Activated naive CD4-positive, alpha-beta T cell treated with anti-CD3 and anti-CD28 coated beads for 36 hours (primary cell): ENCODE measurements at places on chromosomes 4 and X.

DNA sequence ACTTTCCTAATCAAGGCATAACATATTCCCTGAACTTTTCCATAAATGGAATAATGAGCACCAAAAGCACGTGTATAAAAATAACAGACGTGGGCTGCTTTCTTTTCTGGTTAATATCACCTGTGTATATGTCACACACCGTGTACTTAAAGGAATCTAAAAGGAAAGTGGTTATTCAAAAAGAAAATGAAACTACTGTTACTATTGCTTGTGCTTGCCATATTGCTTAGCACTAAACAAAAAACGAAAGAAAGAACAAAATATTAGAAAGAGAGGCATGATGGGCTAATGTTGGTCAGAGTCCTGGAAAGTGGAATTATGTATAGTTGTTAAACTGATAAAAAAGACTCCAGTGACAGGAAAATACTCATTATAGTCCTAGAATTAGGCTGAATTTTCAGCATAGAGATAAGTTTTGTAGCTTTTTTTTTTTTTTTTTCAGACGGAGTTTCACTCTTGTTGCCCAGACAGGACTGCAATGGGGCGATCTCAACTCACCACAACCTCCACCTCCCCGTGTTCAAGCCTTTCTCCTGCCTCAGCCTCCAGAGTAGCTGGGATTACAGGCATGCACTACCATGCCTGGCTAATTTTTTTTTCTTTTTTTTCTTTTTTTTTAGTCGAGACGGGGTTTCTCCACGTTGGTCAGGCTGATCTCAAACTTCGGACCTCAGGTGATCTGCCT lies 123.2 kb downstream of the PABPC4L start:
- DNase-seq: no peak

DNA sequence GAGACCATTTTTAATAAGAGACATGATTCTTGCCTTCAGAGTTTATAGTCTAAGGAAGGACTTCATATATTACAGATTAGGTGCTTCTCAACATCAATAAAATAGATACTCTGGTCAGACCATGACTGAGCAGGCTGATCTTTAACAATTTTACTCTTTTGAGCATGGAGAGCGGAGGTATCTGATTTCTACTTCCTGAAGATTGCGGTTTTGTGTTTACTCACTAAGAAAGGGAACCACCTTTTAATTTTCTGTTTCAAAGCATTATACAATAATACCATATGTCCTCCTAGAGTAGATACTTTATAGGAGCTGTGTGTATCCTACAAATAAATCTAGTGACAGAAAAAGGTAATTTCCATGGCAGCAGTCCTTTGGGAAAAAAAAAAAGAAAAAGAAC lies 12.5 kb downstream of the MORC4 start:
- no peak for DNase-seq

DNA sequence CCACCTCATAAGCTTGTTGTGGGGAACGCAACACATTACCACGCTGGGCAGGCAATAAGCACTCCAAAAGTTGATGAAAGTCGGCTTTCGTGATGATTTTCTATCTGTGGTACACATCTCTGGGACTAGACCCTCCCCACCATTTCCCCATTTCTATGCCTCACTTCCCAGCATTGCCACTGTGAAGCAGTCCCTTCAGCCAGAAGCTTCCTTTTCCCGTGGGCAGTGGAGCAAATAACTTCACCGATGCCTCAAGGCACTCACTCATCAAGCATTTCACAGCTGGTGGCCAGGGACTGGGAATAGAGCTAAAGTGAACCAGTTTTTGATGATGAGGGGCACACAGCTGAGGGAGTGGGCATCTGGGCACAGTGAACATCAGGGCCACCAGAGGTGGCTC lies 18.9 kb downstream of the C4orf50 start:
- DNase-seq: no peak

DNA sequence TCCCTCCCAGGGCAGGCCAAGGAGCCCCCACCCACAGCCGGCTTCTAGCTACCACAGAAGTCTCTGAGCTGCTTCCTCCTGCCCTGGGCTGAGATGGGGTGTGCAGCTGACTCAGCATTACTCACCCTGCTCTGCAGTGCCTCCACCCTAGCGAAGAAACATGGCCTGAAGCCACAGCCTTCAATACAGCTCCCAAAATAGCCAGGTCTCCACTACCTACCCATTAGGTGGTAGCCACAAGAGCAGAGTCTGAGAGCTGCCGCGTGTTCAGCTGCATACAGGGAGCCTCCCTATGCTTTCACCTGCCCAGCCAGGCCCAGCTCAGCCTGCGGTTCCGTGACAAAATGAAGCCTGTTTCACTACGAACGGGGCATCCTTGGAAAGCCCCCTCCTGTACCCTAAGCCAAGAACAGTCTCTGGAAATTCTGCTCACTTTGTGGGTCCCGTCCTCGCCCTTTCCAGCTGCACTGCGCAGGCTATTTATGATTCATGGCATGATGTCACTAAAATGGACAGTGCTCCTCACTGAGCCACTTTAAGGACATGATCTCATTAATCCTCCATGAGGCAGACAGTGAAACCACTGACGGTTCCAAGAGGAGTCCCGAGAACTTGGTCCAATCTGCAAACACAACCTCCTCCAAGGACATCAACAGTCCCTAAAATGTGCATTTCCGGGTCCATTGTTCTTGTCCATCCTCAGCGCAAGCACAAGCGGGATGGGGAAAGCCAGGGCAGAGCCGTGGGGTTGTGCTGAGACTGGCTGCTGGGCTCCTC lies 20.2 kb downstream of the WDR1 start:
- peak; percentile 90 for DNase-seq

GRCh38 chr4:165384598-165384997 lies 5.8 kb downstream of the CPE start:
- no peak for DNase-seq

- DNase-seq: no peak
Observed at GRCh38 chrX:65300104-65300809, 234.3 kb downstream of the LAS1L start.

GRCh38 chr4:56261027-56261426 lies 126.3 kb downstream of the AASDH start:
- DNase-seq: peak; percentile 56

GRCh38 chrX:131217989-131218388 lies 71.1 kb downstream of the IGSF1 start:
- DNase-seq: no peak

DNA sequence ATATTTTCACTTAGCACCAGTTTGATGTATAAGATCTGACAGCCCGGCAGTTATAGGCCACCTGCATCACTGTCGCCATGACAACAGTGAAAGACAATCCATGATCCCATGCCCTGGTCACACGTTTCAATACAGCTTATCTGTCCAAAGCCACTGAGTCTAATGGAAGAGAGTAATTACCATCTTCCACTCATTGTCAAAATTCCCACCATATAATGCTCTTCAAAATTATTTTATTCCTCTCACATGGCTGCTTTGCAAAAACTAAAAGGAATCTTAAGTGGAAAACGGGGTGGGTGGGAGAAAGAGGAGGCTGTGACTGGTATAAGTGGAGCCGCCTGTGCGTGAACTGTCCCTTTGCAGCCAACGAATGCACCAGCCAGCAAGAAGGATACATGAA lies 44.2 kb downstream of the MAML3 start:
- DNase-seq: no peak

GRCh38 chr4:174629265-174629664 lies 107.0 kb upstream of the HPGD start:
- DNase-seq: no peak

DNA sequence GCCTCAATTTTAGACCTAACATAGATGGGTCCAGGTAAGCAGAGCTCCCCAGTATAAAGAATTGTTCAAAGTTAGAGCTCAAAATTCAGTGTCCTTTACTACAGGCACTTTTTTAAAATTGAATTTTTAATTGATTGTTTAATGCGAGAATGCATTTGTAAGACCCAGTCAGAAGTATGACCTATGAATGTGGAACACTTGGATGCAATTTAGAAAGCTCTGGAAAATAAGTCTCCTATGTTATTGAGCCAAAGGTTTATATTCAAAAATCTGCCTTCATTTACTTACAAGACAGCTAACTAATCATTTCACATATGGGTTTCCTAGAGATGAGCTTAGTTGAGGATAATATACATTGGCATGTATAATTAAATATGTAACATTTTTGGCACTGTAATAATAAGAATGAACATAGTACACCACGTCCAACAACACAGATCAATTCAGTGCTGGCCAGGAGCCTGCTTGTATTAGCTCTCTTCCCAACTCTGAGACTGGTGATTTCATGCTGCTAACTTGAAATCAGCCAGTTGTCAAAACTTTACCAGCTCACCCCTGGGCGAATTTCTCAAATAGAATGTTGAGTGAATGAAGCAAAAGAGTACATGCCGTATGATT lies 197.2 kb upstream of the NPY2R start:
- no peak for DNase-seq

DNA sequence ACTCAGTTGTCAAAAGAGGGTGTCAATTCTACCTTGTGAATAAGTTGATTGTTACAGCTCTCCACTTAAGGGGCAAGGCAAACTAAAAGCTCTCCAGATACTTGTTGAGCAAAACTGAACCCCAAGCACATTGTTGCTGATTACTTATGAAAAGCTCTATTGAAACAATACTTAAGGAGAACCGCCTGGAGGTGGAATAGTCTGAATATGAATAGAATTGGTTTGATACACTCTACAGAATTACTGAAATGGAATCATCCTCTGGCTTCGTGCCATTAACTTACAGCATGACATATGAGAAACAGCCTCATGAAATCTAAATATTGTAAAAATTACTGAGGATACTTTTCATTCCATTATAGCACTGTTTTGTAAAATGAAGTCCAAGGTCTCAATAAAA lies 127.0 kb upstream of the SH3RF1 start:
- DNase-seq: no peak

DNA sequence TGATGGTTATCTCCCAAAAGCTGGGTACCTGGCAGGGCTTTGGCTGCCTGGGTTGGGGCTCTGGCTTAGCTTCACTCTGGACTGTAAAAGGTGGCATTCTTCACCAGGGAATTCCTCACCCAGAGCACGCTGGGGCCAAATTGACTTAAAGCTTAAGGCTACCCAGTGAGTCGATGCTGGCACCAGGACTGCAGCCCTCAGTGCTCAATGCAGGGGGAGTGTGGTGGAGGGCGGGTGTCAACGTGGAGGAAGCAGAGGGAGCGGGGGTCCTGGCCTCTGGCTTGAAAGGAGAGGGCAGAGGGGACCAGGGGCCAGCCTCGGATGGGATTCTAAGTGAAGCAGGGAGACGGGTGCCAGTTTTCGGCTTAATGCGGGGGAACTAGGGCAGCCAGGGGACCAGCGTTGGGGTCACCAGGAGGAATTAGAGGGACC lies 446 bp upstream of the FAM50A start:
- no peak for DNase-seq

- no peak for DNase-seq
Observed at GRCh38 chr4:138097912-138098600, 144.1 kb downstream of the SLC7A11 start.

GRCh38 chr4:159117968-159118367 lies 15.1 kb downstream of the RAPGEF2 start:
- no peak for DNase-seq

DNA sequence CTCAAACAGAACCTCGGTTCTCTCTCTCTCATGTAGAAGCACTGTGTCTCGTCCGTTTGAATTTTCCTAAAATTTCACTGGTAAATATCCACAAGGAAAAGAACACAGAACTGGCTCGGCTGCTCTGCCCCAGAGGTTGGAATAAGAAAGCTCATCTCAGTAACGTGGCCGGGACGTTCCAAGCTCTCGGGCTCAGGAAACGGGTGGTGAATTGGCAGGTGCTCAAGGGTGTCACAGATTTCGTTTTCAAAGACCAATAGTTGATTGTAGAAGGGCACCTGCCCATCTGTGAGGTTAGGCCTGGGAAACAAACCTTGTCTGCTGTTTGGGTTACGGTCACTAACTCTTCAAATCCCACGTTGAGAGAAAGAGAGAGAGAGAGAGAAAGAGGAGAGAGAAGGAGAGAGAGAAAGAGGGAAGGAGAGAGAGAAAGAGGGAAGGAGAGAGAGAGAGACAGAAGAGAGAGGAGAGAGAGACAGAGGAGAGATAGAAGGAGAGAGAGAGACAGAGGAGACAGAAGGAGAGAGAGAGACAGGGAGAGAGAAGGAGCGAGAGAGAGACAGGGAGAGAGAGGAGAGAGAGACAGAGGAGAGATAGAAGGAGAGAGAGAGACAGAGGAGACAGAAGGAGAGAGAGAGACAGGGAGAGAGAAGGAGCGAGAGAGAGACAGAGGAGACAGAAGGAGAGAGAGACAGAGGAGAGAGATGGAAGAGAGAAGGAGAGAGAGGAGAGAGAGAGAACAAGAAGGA lies 106.6 kb downstream of the CRLF2 start:
- DNase-seq: no peak
